Activated T-helper 9 cell treated with anti-CD3 and anti-CD28 coated beads, Interleukin-2, amount 50 U/mL, for 16 hours (primary cell): ENCODE measurements at places on chromosomes 1 and 21.
A peak's percentile ranks its signal among the peaks of the same experiment; 100 is the strongest.

GRCh38 chr21:23496729-23497128, 2110.6 kb downstream of the MRPL39 start:
- no peak for DNase-seq

DNA sequence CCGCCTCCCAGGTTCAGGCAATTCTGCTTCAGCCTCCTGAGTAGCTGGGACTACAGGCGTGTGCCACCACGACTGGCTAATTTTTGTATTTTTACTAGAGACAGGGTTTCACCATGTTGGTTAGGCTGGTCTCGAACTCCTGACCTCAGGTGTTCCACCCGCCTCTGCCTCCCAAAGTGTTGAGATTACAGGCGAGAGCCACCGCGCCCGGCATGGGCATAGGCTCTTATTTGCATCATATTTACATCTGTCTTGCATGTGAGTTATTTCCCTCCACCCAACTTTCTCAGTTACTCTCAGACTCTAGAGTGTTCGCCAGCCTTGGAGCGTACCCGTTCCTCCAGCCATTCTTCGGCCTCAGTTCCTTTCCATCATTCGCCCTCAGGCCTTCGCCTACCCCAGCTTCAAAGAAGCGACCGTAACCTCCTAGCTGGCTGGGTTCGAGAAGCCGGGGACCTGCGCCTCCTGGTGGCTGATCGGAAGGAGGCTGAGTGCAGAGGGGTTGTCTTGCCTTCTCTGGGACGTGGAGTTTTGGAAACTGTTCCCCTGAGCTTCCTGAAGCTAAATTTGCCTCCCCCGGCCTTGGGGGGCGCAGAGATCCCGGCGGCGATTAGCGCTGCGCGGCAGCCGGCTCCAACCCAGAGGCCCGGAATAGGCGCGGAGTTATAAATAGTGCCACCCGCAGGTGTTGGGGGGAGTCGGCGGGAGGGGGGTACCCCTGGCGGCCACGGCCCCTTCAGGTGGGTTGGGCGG, 3.6 kb upstream of the ZBTB7B start:
- DNase-seq: peak; percentile 58

- DNase-seq: no peak
Observed at GRCh38 chr1:16242556-16243214, 5.7 kb upstream of the CPLANE2 start.

DNA sequence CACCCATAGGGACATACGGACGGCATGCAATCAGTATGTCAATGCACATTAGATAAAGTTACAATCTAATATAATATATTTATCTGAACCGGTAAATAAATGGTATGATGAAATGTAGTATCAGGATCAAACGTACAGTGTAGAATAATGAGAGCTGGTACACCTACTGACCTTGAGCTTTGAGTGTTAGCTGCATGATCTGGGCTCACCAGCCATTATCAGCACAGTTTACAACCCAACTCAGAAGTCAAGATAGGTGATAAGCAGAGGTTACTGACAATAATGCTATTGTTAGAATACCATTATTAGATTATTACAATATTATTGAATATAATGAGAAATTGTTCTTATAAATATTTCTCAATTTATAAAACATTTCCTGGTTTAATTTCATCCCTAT, 103.0 kb upstream of the ESRRG start:
- no peak for DNase-seq

DNA sequence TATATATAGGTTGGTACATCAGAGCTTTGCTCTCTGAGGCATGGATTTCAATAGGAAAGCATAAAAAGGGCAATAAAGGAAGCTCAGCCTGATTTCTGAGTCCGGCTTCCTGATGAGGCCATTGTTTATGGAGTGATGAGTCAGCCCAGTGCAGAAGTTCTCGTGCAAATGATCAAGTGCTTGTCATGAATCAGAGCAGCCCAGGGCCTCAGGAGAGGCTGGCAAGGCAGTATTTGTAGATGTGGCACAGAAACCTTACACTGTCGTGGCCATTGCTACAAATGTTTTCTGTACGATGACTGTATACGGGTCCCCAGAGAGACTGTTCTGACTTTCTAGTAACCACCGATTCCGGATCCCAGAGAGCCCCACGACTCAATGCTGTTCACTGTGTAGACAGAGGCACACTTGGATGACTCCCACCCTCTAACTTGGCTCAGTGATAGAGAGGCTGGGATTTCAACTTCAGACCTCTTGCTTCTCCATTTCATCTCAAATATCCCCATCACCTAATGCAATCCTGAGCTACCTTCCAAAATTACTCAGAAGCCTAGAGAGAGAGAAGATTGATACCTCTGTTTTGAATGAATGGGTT, 26.8 kb downstream of the UMODL1 start:
- DNase-seq: no peak

- DNase-seq: no peak
Observed at GRCh38 chr1:112515311-112516009, 6.7 kb downstream of the WNT2B start.

DNA sequence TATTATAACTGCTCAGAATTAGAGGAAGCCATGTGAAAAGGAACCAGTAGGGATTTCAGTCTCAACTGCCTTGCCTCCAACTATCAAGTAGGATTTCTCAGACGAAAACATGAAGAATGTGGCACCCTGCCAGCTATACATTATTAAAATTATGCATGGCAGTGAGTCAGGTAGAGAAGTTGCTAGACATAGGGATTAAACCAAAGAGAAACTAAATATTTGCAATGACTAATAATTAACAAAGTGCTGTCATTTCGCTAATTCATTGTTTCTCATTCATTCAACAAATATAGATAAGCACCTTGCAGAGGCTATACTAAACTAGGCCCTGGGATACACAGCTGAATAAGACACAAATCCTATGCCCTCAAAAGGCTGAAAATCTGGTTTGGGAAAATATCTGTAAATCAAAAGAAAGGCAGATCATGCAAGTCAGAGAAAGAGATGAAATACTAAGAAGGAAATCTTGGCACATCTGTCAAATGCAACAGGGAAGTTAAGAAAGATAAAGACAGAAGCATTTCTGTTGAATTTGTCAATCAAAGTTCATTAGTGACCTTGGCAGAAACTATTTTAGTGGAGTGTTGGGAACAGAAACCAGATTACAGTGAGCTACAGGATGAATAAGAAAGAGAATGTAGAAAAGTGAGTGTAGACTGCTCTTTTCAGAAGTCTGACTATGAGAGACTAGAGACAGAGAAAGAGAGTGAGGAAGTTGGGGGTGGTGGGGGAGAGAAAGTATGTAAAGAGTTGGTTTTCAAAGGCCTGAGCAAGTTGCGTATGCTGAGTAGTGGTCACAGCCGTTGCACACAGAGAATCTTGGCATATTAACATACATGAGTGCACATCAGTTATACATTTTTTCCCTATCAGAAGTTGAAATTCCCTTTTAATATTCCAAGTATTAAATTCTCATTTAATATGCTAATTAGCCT, 14.7 kb upstream of the NBPF11 start:
- DNase-seq: no peak

- no peak for DNase-seq
Observed at GRCh38 chr1:234823191-234824176, 213.5 kb upstream of the IRF2BP2 start.

- DNase-seq: no peak
Observed at GRCh38 chr1:94456736-94457135, 38.5 kb downstream of the ABCD3 start.

DNA sequence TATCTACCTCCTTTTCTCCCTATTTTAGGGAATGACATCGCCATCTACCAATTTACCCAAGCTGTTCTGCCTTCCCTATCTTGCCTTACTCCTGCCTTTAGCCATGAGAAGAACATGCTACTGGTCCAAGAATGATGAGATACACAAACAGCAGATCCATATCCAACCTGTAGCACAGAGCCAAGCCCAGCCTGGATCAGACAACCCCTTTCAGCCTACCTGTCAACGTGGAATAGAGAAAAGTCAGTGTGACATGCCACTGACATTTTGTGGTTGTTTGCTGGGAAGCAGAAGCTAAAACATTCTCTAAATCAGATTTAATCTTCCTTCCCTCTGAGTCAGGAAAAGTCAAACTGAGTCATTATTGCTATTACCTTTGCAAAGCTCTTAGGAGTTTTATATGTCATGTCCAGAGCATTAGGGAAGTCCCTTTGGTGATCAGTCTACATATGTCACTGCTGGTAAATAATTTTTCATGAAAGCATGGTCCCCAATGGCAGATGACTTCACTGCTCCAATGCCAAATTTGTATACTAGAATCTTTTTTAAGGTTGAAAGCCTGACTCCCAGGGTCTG, 143.1 kb downstream of the TPR start:
- DNase-seq: no peak

DNA sequence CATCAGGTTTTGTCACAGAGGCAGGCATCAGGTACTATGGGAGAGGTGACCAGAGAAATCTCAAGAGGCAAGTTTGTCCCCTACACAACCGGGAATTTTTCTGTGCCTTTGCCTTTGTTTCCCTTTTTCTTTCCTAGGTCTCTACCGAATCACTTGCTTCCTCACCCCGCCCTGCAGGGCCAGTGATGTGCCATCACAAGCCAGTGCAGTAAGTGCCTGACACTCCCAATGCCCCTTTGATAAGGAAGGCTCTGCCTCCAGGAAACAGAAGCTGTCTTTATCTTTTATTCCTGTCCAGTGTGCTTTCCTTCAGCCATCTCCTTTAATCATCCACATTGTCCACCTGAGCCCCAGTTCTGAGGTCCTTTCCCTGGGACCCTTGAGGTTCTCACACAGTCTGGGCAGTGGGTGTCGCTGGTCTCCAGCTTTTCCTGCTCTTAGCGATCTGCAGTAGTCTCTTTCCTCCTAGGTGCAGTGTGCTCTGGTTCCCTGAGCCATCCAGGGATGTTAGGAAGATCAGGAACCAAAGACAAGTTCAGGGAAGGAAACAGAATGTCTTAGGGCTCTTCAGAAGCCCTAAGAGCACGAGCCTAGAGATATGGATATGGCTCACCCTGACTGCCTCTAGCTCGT, 36.6 kb downstream of the GJA5 start:
- DNase-seq: no peak

- no peak for DNase-seq
Observed at GRCh38 chr1:180488661-180489060, 13.7 kb downstream of the ACBD6 start.

DNA sequence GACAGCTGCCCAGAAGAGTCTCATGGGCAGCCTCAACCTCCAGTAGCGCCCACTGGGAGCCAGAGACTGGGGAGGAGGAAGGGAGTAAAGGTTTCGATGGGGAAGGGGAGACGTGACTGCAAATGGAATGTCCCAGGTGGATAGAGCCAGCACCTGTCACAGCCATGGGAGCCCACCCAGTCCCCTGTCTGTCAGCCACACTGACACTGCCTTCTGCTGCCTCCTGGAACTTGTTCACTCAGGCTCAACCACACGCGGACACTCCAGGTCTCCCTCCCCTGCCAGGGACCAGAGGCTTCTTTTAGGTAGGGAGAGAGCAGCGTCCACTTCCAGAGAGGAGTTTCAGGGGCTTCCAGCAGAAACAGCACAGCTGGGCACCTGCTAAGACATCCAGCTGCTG, 346.3 kb downstream of the NPHP4 start:
- no peak for DNase-seq

DNA sequence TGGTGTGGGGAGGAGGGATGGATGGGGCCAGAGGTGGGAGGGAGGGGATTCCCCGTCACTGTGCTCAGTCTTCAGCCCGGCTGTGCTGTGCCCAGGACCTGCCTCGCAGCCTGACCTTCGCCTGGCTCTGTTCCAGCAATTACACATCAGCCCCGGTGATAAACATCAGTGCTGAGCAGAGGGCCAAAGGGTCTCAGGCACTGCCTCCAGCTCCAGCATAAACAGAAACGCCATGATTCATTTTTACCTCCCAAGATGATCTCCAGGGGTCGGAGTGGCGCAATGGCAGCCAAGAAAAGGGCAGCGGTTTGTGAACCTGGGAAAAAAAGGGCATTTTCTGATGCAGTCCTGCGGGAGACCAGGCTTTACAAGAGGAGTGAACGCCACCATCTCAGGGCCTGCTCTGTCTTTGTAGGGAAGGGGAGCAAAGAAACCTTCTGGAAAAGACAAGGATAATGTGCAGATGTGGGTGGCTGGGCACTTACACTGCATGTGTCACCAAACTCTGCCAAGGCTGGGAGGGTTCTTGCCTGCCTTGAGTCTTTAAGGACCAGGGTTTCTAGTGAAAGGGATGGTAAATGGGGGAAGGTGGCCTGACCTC, 28.1 kb downstream of the SHISA4 start:
- no peak for DNase-seq

GRCh38 chr1:88780485-88780884, 96.4 kb downstream of the PKN2 start:
- no peak for DNase-seq

GRCh38 chr1:230099465-230099864, 32.4 kb downstream of the GALNT2 start:
- no peak for DNase-seq

DNA sequence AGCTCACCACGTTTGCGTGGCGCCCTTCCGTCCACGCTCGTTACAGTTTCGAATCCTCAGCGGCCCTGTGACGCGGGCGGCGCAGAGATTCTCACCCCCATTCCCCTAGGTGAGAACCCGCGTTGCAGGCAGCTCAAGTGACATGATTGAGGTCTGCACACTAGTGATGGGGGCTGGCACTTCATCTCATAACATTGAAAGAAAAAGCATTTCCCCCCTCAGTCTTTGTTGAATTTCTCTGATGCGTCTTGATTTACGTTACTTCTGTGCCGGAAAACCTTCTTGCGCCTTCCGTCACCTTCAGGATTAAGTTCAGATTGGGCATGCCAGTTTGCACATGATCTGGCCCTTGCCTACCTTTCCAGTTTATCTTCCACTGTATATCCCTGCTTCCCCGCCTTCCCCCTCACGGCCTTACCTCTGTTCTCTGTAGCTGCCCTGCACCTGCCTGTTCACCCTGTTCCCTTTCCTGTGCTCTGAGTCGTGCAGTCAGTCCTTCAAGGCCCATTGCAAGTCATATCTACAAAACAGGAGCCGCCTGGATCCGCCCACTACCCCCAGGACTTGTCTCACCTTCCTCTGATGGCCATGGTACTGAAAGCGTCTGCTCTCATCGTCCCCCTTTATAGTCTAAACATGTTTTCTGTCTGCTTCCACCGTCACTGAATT, 1.1 kb downstream of the CTPS1 start:
- DNase-seq: peak; percentile 36

DNA sequence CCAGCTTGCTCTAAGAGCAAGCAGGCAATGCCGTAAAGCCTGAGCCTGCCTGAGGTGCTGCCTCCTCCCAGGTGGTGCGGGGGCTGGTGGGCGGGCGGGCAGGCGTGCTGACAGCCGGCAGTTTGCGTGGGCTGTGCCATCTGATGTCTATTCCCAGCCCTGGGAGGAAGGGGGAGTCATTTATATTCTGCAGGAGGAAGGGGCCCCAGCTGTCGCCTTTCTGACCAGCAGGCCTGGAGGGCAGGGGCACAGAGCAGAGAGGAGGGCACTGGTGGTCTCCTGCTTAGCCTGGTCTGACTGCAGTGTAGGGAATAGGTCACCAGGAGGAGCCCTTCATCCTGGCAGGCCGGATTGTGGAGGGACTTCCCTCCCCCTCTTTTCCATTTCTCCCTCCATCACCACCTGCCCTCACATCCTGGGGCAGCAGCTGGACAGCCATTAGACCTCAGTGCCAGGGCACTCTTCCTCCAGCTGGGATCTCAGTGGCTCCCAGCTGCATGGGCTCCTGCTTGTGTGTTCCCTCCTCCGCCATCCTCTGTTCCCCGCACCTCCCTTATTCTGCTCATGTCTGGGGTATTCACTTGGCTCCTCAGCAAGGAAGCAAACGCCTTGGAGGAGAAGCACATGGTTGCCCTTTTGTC, 4.4 kb downstream of the CYB561D1 start:
- no peak for DNase-seq
